Activated naive CD8-positive, alpha-beta T cell treated with anti-CD3 and anti-CD28 coated beads, Interleukin-2, amount 10 ng/mL, durations not matched to agents 7 days and 5 days (primary cell): ENCODE measurements at places on chromosomes 5 and 9. TPM values are rescaled to one million over a fixed set of nuclear protein-coding genes. Genes with fewer than 3 reads are reported as not detected.

The SLC36A3 gene
- not detected for total RNA-seq

The ZFAND5 gene
- 83.3 TPM for total RNA-seq

The GARIN3 gene
- not detected for total RNA-seq

The DCTN4 gene
- 43.3 TPM for total RNA-seq

The SLC35D2 gene
- 13.1 TPM for total RNA-seq
